ENCODE measurements at places on chromosomes 12 and 14.
A peak's percentile ranks its signal among the peaks of the same experiment; 100 is the strongest.

GRCh38 chr12:66354291-66354690, 52.0 kb downstream of the HELB start:
- no peak for DNase-seq

DNA sequence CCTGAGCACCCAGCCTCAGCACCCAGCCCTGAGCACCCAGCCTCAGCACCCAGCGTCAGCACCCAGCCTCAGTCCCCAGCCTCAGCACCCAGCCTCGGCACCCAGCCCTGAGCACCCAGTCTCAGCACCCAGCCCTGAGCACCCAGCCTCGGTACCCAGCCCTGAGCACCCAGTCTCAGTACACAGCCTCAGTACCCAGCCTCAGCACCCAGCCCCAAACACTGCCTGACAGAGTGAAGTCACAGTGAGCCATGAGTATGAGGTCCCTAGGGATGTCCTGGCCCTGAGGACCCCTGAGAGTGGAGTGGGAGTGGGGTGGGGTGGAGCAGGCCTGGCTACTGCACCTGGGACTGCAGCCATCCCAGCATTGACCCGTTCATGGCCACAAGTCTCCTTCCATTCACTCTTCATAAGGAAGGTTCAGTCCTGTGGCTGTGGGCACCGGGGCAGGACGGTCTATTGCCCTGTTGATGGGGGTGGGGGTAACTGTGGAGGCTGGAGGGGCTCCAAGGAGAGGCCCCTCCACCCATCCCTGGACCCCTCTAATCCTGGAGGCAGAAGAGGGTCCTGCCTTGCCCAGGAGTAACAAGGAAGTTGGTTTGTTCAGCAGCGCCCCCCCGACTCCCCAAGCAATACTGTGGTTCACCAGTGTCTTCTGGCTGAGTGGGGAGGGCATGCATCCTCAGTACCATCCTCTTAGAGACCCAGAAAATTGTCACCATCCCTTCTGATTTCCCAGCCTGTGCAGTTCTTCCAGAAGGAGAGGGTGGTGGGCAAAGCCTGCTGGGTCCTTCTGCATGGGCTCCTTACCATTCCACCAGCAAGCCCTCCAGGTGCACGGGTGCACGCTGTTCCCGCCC, 140.5 kb downstream of the ADGRD1 start:
- no peak for DNase-seq

GRCh38 chr12:27709932-27710591, 570 bp upstream of the MRPS35 start:
- no peak for DNase-seq

- DNase-seq, result no peak
These were observed 4.6 kb upstream of the POU6F1 start for GRCh38 chr12:51222461-51222860.

GRCh38 chr12:128820723-128821432, 2.9 kb downstream of the SLC15A4 start:
- DNase-seq, result no peak

GRCh38 chr14:91947475-91948184, at the start of gene FBLN5:
TSS of gene FBLN5 (minus strand) at chr14:91947694. CDS start at chr14:91947229, 465 bp downstream.
- DNase-seq, result peak; percentile 58

- DNase-seq, result no peak
These were observed 3.9 kb upstream of the RARG start for GRCh38 chr12:53235742-53236442.

DNA sequence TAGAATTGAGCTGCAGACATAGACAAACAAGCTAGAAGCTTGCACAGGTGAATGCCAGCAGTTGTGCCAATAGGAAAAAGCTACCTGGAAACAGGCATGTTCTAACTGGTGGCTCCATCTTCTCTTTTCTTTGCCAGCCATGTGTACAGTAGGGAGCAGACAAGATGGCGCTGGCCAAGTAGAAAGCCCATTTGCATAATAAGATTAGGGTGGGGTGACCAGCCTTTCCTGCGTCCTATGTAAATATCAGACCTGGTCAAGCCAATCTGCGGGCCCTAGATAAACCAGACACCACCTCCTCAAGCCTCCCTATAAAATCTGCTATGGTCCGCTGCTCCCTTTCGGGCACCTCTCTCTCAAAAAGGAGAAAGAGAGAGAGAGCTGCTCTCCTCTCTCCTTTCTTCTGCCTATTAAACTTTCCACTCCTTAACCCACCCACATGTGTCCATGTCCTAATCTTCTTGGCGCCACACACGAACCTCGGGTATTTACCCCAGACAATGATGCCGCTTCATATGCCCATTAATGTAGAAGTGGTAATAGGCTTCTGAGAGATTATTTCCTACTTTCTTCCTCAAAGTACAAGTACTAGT, 201.0 kb downstream of the SLC25A21 start:
- DNase-seq, result no peak

DNA sequence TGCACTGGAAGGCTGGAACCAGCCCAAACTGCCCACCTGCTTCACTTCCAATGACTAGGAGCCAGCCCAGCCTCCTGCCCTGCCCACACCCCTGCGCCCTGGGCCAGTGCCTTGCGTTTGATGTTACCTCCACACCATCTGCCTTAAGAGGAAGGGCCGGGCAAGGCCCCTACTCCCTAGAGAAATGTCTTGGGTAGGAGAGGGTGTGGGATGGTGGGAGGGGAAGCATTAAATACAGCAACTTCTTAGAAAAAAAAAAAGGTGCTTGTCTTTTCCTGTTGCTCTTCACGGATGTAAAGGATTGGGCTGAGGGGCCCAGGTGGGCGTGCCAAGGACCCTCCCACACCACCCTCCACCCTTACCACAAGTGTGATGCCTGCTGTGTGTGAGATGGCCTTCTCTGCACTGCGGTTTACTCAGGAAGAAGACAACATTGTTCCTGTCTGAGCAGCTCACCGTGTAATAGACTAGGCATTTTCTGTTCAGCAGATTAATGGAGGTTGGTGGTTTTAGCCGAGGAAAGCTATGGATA, 99.9 kb downstream of the NINJ2 start:
- peak; percentile 85 for DNase-seq

DNA sequence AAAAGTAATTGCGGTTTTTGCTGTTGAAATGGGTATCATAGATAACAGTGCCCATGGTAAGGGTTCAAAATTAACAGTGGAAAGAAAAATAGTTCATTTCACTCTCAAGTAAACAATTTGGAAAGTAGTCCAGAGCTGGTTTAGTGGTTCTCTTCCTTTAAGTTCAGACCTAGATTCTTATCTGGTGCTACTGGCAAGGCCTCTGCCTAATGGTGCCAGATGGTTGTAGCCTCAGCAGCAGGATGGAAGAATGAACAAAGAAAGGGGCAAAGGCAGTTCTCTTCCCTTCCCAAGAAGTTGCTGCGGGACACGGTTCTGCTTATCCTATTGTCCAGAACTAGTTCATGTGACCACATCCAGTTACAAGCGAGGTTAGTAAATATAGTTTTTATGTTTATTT, 10.5 kb downstream of the ARG2 start:
- no peak for DNase-seq

GRCh38 chr14:36524874-36525745, 5.1 kb upstream of the NKX2-1 start:
- DNase-seq, result no peak

DNA sequence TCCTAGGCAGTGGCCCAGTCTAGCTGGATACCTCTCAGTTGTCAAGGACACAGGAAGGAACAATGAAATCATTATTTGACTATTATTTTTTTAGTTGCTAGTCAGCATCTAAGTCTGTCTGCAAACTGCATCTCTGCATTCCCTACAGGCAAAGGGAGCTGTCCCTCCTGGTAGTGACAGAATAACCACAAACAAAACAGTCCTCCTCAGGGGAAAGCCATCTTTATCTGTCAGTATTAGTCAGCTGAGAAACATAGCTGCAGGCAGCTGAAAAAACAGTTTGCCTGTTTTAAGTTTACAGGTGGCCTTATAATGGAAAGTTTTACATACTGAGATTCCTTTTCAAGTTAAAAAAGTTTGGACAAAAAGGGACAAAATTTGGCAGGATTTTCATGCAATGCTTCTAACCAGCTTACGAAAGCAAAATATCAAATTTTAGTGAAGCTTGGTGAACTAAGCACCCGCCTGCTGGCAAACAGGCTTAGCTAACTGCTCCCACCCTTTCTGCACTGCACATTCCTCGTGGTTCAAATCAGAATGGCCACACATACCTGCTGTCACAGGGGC, 29.5 kb downstream of the SLC25A21 start:
- DNase-seq, result no peak

DNA sequence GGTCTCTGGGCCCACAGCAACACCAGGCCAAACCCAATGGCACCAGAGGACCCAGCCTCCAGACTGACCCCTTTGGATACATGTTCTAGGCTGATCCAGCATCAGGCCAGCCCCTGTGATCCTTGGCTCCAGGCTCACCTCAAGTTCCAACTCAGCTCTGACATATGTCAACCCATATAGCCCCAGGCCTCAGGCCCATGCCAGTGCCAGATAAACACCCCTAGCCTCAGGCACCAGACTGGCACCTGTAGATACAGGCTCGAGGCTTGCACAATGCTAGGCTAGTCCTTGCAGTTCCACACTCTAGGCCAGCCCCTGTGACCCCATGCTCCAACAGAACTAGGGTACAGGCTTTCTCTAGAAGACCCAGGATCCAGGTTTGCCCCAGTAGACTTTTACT, 287.5 kb downstream of the KCNC2 start:
- no peak for DNase-seq

GRCh38 chr12:16553457-16553856, 52.5 kb downstream of the LMO3 start:
- DNase-seq, result no peak

GRCh38 chr14:34322940-34323418, 139.1 kb downstream of the SPTSSA start:
- DNase-seq, result peak; percentile 80

- DNase-seq, result no peak
These were observed 4.1 kb downstream of the C12orf75 start for GRCh38 chr12:105334582-105334981.

- DNase-seq, result no peak
These were observed 50.5 kb downstream of the ATL1 start for GRCh38 chr14:50610465-50610864.

- no peak for DNase-seq
These were observed 123.0 kb downstream of the GLT1D1 start for GRCh38 chr12:128976120-128976738.

DNA sequence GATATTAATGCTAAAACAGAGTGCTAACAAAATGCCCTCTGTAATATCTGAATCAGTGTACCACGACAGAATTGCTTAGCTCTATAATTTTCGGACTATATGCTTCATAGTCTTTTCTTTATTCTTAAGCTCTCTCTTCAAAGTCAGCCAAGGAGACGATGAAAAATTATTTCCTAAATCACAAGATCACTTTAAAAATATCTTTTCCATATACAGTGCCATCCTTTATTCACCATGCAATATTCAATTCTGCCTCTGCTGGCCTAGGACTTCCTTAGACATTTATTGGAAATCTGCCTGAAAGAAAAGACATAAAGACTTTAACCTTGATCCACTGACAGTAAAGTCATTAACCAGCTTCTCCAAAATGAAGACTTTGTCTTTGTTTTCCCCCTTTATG, 238.9 kb upstream of the BTG1 start:
- no peak for DNase-seq

- no peak for DNase-seq
These were observed 9.8 kb downstream of the CCER1 start for GRCh38 chr12:90945070-90945649.

GRCh38 chr12:76549131-76549530, 10.4 kb downstream of the OSBPL8 start:
- DNase-seq, result no peak

GRCh38 chr14:96080571-96080970, 41.4 kb downstream of the C14orf132 start:
- DNase-seq, result no peak

GRCh38 chr14:95523051-95523814, 6.8 kb upstream of the SYNE3 start:
- DNase-seq, result peak; percentile 53

DNA sequence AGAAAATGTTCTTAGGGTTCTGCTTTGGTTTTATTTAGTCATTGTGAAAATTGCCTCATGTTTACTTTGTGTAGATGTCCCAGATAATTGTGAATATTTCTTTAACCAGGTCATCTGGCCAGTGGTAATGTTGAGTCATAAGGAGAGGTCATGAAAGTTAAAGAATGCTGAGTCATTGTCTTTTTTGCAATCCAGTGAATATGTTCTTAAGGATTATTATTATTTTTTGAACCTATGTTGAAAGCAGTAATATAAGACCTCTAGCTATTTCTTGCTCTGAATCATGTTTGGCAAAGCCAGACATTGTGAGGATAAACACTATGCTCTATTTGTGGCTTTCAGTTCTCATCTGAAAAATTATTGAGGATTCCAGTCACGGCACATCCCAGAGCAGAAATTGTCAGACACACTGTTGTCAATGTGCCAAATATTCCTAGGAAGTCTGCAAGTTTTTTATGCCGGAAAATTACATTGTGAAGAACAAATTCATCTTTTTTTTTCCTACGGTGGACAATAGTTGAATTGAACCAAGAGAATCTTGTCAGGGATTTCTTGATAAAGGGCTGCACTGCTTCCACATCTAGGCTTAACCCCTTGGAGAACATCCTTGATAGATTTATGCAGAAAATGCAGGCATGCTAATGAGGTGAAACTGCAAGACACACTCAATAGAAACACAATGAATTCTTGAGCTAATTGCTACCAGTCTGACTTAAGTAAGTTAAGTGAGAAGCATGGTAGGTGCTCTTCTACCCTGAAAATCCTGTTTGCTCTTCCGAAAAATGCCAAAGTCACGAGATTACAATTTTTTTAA, 369.6 kb downstream of the ATP23 start:
- DNase-seq, result no peak

DNA sequence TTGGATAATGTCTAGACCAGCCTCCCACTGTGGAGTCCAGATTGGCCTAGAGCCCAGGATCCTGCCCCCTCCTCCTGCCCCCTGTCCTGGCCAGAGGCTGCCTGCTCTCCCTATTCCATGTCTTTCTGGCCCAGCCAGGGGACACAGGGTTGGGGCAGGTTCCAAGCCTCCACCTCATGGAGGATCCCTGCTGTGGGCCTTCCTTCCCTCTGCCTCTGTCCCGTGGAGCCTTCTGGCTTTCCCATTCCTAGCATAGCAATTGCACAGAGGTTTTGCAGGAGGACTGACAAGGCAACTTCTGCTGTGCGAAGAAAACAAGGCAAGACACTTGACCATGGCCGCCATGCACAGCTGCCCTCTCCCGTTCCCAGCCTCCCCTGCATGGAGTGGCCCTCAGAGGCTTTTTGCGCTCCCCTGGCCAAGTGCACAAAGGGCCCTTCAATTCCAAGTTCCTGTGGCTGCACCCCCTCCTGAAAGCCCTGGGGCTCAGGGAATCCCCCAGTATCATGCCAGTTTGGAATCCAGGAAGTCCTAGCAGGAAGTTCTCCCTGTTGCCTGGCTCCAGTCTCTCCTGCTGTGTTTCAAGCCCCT, 42.1 kb downstream of the KRT80 start:
- DNase-seq, result no peak

- peak; percentile 49 for DNase-seq
These were observed 3.6 kb upstream of the DNAJC22 start for GRCh38 chr12:49342914-49343731.

DNA sequence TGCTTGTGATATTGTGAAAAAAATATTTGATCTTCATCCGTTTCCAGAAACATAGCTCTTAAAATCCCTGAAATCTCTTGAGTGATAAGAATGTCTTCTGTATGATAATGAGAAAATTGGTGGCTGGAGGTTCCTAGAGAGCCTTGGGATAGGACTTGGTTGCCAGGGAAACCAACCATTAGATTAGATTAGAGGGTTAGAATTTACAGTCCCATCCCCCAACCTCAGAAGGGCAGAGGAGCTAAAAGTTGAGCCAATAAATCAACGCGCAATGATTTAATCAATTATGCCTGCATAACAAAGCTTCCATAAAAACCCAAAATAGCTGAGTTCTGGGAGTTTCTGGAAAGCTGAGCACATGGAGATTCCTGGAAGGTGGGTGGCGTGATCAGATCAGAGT, 10.6 kb downstream of the SEL1L start:
- no peak for DNase-seq

GRCh38 chr12:22334410-22335100, at the start of gene ST8SIA1:
TSS of gene ST8SIA1 (minus strand) at chr12:22334707. CDS start at chr12:22334232, 475 bp downstream.
- peak; percentile 76 for DNase-seq
